ENCODE measurements at places on chromosomes 7 and 10.
A peak's percentile ranks its signal among the peaks of the same experiment; 100 is the strongest.

- no peak for DNase-seq
Measured at GRCh38 chr10:126609566-126609965, 60.9 kb downstream of the C10orf90 start.

GRCh38 chr7:101985057-101985902, 167.9 kb downstream of the CUX1 start:
- peak; percentile 52 for DNase-seq

GRCh38 chr7:155296006-155296787, 1.5 kb upstream of the INSIG1 start:
- DNase-seq, result no peak

- DNase-seq, result no peak
Measured at GRCh38 chr10:57699944-57700343, 567.8 kb downstream of the IPMK start.

DNA sequence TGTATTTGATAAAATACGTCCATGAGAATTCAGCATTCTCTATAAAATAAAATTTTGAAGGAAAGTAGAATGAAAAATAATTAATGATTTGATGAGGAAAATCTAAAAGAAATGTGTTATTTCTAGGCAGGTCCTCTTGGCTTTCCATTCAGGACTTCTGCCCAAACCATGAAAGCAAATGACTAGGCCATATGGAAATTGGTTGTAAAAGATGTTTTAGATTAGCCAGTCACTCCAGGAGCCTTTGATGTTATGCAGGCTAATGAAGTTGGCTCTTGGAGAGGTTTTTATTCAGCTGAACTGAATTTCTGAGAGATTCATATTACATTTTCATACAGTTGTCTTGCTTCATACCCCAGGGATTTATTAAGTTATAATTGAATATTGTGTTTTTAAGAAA, 452.8 kb downstream of the SDK1 start:
- DNase-seq, result peak; percentile 36

DNA sequence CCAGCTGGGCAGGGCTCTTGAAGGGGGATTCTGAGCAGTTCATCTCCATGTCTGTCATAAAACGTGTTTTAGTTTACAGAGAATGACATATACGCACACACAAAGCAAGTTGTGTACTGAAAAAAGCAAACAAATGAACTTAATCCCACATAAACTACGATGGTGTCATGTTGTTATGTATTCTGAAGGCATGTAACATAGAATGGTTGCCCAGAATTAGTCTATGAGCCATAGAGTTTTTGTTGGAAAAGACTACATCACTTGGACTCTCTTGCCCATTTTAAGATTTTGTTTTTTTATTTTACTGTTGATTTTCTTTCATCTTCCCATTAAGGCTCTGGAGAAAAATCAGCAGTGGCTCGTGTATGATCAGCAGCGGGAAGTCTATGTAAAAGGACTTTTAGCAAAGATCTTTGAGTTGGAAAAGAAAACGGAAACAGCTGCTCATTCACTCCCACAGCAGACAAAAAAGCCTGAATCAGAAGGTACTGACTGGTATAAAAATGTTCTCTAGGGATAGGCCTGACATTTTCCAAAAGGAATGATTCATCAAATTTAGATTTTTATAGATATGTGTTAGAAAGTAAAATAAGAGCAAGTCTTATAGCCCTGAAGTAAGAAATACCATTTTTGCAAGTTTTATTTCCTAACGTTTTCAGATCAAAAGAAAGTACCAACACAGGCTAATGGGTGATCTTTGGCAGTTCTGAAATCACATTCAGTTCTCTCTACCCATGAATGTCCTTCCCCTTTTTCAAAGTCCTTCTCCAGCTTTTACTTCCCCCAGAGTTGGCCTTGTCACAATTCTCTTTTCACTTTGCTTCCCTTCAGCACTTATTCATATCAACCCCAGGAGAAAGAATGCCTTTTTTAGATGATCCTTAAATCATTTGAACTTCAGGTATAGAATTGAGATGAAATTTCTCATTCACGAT, 18.9 kb downstream of the CEP55 start:
- DNase-seq, result no peak

- no peak for DNase-seq
Measured at GRCh38 chr7:28641752-28642545, 229.6 kb downstream of the CREB5 start.

DNA sequence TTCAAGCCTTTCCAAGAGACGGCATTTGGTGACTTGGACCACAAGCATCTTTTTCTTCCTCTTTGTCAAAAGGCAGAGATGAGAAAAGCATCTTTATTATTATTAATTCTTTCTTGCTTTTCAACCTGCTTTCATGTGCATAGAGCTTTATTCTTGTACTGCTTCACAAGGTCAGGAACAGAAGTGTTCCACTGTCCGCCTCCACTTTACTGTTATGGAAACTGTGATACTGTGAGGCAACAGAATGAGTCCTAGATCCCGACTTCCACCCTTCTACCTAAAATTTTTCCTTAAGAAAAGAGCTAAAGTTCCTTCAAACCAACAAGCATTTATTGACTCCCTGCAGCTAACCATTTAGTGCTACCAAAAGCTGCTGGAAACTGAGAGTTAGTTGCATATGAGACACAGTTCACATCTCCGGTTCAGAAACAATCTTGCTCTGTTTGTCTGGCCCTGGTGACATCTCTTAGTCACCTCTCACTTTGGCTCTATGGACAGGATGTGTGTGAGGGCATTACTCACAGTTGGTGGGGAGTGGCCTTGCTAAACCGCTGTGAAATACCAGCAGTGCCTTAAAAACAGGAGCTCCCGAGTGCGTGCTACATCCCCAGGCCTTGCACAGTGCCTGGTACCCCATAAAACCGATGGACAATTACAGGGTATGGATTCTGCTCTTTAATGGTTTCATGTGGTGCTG, 77.1 kb upstream of the TRIL start:
- no peak for DNase-seq

DNA sequence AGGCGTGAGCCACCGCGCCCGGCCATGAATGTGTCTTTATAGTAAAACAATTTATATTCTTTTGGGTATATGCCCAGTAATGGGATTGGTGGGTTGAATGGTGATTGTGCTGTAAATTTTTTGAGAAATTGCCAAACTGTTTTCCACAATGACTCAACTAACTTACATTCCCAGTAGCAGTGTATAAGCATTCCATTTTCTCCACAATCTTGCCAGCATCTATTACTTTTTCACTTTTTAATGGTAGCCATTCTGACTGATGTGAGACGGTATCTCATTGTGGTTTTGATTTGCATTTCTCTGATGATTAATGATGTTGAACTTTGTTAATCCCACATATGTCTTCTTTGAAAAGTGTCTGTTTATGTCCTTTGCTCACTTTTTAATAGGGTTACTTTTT, 1187.9 kb downstream of the XPNPEP1 start:
- DNase-seq, result no peak

GRCh38 chr7:93327006-93327633, 95.0 kb downstream of the VPS50 start:
- DNase-seq, result no peak

GRCh38 chr7:73606801-73607691, 17.3 kb downstream of the MLXIPL start:
- peak; percentile 80 for DNase-seq

DNA sequence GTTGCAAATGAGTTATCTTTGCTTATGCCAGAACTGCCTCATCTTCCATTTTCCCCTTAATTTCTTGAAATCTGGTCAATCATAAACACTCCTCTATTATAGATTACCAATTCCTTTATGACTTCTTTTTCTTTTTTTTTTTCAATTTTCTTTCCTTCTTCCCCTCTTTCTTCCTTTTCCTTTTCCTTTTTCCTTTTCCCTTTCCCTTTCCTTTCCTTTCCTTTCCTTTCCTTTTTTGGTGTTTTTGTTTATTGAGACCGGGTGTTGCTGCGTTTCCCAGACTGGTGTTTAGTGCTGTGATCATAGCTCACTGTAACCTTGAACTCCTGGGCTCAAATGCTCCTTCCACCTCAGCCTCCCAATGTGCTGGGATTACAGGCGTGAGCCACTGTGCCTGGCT, 151.4 kb upstream of the FOXP2 start:
- DNase-seq, result no peak

DNA sequence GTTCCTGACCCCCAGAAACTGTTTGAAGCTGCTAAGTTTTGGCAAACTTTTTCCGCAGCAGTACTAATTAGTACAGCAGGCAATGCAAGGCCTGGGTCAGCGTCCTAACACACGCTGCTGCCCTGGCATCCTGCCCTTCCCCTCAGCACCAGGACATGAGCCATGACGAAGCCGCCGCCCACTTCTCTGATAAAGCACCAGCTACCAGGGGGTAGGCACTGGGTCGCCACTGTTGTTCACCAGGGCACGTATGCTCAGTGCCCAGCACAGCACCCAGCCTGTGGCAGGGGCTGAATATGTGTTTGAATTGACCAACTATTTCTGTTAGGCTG, 59.5 kb downstream of the CHST15 start:
- no peak for DNase-seq

GRCh38 chr10:18290651-18291313, 150.6 kb downstream of the CACNB2 start:
- no peak for DNase-seq

DNA sequence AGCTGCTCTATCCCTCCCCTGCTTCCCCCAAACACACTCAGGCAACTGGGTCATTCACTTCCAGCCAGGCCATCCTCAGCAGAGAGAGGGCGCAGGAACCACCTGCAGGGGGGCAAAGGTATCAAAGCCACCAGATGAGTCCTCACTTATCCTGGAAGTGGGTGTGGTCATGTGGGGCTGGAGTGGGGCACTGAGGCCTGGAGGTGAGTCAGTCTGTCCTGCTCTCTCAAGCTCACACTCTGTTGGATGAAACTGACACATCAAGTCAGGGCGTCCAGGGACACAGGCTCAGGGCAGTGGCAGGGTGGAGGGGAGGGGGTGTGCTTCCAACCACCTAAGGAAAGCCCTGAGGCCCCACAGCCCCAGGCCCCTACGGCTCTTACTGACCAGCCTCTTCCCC, 8.0 kb upstream of the ELFN1 start:
- no peak for DNase-seq

DNA sequence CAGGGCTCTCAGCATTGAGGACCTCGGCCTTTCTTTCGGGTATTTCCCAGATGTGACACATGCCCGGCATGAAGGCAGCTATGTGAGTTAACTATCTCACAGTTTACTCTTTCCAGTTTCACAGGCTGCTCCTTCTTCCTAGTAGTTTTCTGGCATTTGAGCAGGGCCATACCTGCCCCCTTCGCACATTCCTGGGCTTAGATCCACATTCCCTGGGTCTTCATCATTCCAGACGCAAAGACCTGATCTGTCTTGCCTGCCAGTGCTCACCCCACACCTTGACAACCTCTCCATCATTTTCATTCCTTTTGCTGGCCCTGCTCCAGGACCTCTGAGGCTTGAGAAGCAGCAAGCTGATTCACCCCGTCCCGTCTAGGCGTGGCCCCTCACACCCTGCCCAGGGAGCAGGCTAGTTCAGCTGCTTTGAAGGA, 227.5 kb downstream of the WDR11 start:
- DNase-seq, result peak; percentile 51

GRCh38 chr7:94222516-94222915, 172.2 kb upstream of the COL1A2 start:
- no peak for DNase-seq

DNA sequence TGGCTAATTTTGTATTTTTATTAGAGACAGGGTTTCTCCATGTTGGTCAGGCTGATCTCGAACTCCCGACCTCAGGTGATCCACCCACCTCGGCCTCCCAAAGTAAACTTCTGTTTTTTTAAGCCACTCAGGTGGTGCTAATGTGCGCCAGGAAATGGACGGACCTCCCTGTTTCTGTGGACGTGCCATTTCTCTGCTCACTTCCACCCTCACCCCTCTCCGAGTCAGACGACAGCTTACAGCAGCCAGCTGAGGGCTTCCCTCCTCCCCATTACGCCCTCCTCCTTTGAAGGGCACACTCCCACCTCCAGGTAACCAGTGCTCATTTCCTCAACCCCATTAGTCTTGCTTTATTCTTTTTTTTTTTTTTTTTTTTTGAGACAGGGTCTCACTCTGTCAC, 41.7 kb upstream of the EZH2 start:
- no peak for DNase-seq

DNA sequence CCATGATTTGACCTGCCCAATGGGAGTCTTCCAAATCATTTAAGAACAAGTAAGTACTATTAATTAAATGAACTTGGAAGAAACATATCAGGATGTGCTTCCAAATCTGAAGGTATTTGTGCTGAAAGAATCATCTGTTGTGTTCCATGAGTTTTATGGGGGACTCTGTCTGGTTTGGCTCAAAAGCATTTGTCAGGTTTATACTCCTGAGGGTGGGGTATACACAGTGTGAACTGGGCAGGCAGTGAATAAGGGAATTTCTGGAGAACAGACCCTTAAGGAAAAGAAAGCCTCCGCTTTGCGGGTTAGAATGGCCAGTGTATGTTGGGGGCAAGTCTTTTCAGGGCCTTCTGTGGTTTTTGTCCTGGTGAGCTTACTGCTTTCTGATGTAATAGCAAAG, 29.9 kb downstream of the TCF7L2 start:
- DNase-seq, result no peak

DNA sequence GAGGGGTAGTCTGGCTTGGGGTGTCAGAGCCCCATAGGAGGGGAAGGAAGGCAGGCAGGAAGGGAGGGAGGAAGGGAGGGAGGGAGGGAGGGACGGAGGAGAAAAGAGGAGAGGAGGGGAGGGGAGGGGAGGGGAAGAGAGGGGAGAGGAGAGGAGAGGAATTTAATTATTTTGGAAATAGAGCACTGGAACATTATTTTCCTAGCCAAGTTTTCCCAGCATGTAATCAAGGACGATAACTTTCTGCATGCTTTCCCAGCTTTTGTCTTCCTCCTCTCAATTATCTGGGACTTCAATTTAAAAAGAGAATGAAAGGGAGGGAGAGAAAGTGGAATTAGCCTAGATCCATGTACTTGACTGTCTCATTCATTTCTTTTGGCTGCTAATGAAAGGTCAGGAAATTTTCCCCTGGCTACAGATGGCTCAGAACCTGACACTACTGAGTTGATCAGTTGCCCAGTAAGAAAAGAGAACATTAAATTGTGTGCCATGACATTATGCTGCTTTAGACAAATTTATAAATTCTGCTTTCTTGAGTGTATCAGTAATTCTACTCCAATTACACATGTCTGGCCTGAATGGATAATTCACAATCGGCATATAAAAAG, 148.8 kb downstream of the LRRC4 start:
- peak; percentile 28 for DNase-seq

GRCh38 chr10:128125416-128125943, 743 bp downstream of the MKI67 start:
- DNase-seq, result peak; percentile 10

DNA sequence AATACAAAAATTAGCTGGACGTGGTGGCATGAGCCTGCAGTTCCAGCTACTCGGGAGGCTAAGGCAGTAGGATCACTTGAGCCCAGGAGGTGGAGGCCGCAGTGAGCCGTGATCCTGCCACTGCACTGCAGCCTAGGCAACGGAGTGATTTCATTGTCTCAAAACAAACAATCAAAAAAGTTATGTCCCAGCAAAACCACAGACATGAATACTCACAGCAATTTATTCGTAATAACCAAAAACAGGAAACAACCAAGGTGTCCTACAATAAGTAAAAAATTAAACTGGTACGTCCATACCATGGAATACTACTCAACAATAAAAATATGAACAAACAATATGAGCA, 11.6 kb upstream of the CYTH3 start:
- no peak for DNase-seq

- DNase-seq, result no peak
Measured at GRCh38 chr10:125797994-125798662, 22.5 kb upstream of the MMP21 start.

GRCh38 chr7:78225534-78225933, 427.0 kb downstream of the PHTF2 start:
- DNase-seq, result no peak
